CD4-positive, alpha-beta T cell treated with Interferon alpha-2 for 1 hour (primary cell): ENCODE measurements at places on chromosomes 2 and 18.

DNA sequence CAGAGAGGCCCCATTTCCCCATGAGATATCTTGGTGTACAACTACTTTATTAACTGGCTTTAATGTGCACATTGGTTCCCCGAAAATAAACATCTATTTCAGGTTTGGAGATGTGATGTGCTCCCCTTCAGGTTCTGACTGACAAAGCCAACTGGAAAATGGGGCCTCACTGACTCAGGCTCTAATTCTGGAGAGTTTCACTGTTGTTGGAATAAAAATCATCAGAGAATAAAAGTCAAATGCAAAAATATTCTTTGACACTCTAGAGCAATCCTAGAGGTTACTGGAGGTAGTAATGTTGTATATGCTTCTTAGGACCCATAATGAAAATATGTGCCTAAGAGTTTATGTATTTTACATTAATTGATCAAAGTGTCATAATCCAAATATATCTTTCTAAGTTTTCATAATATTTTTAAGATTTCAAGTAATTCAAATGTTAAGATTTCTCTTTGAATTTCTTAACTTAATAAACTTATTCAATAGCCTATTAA, 189.9 kb upstream of the COL3A1 start:
- DNase-seq = no peak

GRCh38 chr18:6170604-6171003, 244.1 kb downstream of the L3MBTL4 start:
- no peak for DNase-seq

DNA sequence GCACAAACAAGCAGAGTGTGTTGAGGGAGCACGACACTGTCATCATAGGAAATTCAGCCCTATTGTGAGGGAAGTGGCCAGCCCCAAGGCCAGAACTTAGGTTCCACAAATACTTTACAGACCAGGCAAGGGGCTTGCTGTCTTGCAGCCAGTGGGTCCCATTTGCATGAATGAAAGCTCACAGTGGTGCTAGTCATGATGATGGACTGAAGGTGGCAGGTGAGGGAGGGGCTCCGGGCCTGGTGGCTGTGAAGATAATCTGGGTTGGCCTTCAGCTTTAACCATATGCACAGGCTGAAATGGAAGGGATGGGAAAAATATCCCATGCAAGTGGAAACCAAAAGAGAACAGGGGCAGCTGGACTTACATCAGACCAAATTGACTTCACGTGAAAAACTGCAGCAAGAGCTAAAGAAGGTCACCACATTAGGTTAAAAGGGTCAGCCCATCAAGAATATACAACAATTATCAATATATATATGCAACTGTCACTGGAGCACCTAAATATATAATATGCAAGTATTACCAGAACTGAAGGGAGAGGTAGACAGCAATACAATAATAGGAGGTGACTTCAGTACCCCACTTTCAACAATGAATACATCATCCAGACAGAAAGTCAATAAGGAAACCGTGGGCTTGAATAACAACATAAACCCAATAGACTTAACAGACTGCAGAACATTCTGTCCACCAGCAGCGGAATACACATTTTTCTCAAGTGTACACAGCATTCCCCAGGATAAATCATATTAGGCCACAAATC, 39.6 kb downstream of the DCDC2C start:
- DNase-seq = no peak

DNA sequence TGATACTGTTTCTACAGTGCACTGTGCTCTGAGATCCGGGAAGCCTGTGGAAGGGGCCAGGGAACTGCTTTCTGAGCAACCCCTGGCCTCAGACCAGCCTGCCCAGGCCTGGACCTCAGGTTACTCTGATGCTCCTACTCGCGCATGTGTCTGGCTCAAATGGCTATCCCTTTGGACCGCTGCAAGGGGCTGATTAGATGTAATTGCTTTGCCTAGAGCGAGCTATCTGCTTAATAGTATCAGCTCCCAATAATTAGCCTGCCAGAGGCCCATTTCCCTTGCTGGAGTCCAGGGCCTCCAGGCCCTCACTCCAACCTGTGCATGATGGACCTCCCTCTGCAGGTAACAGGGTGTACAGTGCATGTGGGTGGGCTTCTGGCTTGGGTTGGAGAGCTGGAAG, 7.2 kb upstream of the KCNK3 start:
- no peak for DNase-seq

- DNase-seq = no peak
Measured at GRCh38 chr2:120401275-120402066, 55.5 kb downstream of the INHBB start.
